ENCODE measurements at places on chromosomes 6 and 20.

DNA sequence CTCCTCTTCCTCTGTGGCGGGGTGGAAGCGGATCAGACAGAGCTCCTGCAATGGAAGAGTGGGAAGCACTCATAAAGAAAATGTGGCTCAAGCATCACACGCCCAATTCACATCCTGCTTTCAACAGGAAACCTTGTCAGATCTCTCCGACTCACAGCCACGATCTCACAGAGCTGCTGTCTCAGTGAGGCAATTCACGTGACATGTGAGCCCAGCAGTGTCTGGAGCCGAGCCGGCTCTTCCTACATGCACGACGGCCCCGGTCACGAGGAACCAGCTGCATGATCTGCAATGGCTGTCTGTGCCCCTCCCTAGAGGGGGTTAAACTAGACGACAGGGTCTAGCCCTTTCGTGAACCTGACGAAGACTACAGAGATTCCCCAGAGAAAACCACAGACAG is 29.5 kb upstream of the TCFL5 start:
- DNase-seq = no peak

DNA sequence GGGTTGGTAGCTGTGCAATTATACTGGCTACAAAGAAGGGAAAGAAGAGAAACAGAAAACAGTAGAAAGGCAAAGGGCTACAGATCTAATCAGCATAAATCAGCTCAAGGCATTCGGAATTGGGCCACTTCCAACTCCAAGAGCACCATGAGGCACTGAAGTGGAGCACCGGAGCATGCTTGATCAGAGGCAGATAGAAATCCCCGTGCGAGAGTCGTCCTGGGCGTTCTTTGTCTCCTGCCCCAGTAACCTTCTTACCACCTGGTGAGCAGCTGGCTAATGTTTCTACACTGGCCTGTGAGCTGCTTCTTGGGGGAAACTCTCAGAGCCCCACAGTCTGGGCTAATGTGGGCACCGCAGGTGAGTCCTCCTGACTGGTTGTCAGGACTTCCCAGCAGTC is 16.7 kb downstream of the NEDD9 start:
- no peak for DNase-seq

- no peak for DNase-seq
Measured at GRCh38 chr20:31746068-31746878, 7.2 kb downstream of the TPX2 start.

DNA sequence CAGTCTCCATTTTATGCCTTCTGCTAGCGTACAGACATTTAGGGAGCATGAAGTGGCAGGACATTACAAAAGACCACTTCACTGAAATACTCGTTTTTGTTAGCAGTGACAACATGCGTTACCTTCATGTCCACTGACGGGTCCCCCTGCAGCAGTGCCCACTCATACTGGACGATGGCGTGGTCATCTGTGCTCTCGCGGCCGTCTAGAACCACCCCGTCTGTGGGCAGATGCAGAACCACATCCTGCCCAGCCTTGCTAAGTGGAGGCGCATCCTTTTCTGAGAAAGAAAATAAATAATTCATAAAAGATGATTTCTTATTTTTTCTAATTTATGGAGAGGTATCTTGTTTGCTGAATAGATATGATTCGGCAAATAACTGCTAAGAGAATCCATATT is 11.3 kb downstream of the LRP11 start:
- no peak for DNase-seq

DNA sequence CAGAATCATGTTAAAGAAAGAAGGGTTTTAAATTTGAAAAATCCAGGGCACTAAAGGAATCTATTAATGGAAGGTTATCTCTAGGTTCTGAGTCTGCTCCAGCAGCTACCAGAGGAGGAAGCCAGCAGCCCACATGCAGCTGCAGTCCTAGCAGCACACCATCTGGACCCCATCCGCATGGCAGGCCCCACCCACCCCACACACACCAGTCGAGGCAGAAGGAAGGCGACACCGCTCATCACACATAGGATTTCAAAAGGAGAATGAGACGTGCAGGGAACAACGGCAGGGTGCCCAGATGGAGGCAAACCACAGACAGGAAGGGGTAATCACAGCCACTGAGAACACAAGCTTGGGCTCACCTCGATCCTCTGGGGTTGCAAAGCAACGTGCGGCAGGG is 78.9 kb downstream of the GINS1 start:
- no peak for DNase-seq

GRCh38 chr6:124066946-124067552 is 263.4 kb downstream of the NKAIN2 start:
- no peak for DNase-seq

GRCh38 chr6:32785781-32786533 is 22.6 kb upstream of the HLA-DQB2 start:
- peak; percentile 76 for DNase-seq

DNA sequence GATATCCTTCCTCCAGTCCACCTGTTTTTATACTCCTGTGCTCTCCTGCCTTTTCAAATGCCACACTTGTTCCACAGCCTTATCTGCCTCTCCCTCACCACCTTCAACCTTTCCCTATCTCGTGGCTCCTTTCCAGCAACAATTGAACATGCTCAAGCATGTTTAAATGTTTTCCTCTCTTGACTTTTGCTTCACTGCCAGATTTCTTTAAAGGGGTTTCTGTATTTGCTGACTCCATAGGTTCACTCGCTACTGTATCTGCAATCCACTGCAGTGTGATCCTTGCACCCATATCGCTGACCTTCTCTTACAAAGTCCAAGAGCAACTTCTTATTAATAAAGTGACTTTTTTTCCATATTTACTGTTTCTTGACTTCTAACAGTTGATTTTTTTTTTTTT is 11.2 kb upstream of the GMNN start:
- peak; percentile 74 for DNase-seq

- peak; percentile 52 for DNase-seq
Measured at GRCh38 chr6:33272275-33273128, 627 bp downstream of the RPS18 start.

GRCh38 chr6:90425161-90425641 is 128.6 kb upstream of the BACH2 start:
- DNase-seq = no peak

- DNase-seq = no peak
Measured at GRCh38 chr20:6169251-6169650, 46.4 kb upstream of the FERMT1 start.

Measured in hematopoietic multipotent progenitor cell treated with erythropoietin and hydrocortisone succinate and interleukin-3 and kit ligand, for 6 days (in vitro differentiated cells).